ENCODE measurements at places on chromosomes 6 and 20.

- no peak for DNase-seq
Measured at GRCh38 chr6:110567957-110568696, 91.7 kb upstream of the SLC22A16 start.

DNA sequence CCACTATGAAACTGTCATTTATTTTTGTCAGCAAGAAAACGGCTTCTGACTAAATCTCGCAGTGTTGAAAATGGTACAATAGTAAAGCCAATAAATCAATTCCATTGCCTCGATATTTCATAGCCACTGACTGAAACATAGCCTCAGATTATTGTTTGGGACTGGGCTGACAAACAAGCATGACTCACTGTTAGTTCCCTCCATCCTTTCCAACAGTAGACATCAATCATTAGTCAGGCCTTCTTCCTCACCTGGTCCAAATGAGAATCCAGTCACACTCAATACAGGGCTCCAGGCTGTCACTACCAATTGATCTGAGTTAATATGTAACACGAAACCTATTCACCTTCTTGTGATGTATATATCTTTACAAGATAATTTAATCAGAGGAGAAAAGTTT lies 66.1 kb downstream of the ADGRB3 start:
- no peak for DNase-seq

DNA sequence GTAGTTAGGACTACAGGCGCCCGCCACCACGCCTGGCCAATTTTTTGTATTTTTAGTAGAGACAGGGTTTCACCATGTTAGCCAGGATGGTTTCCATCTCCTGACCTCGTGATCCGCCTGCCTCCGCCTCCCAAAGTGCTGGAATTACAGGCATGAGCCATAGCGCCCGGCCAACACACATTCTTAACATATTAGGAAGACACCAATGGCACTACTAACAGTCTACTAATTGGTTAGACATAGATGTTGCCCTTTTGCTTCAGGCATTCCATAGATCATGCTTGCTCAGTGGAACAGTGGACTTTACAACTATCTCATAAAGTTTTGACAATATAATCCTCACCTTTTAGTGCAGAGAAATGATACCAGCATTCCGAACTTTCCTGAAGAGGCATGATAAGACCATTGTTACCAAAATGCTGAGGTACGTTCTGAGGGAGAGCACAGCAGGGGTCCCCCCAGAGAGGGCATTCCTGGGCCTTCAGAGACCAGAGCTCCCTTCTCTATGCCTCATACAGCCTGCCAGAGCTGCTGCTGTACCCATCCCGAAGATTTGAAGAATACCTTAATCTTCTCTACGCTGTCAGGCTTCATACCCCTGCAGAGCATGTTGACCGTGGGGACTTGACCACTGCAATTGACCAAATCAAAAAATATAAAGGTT lies 89.4 kb downstream of the ECT2L start:
- DNase-seq: peak; percentile 60

DNA sequence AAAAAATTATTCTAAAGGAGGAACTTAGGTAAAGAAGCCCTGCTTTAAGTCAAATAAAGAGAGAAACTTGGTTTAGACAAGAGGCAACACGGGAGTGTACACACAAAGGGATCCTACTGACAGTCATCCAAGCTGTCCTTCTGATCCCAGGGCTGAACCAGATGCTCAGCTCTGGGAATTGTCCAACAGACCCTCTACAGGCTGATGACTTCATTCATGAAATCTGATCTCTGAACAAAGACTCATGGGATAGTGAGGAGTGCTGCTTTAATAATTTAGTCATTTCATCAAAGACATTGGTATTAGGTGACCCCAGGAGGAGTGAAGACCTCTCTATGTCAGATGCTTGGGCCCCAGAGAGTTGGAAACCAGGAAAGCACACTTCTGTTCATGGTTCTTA lies 65.6 kb upstream of the ARMH2 start:
- no peak for DNase-seq

DNA sequence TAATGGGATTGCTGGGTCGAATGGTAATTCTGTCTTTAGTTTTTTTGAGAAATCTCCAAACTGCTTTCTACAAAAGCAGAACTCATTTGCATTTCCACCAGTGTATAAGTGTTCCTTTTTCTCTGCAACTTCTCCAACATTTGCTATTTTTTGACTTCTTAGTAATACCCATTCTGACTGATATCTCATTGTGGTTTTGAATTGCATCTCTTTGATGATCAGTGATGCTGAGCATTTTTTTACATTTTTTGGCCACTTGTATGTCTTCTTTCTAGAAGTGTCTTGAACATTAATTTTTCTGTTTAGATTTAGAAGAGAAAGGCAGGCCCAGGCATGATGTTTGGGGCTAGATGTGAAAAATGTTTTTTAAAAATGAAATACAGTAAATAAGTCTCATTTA lies 553.1 kb upstream of the MAN1A1 start:
- DNase-seq: no peak

GRCh38 chr20:39083761-39084160 lies 121.6 kb downstream of the DHX35 start:
- DNase-seq: no peak

Data from mesendoderm (in vitro differentiated cells).